ENCODE measurements at places on chromosomes 5 and 9.

DNA sequence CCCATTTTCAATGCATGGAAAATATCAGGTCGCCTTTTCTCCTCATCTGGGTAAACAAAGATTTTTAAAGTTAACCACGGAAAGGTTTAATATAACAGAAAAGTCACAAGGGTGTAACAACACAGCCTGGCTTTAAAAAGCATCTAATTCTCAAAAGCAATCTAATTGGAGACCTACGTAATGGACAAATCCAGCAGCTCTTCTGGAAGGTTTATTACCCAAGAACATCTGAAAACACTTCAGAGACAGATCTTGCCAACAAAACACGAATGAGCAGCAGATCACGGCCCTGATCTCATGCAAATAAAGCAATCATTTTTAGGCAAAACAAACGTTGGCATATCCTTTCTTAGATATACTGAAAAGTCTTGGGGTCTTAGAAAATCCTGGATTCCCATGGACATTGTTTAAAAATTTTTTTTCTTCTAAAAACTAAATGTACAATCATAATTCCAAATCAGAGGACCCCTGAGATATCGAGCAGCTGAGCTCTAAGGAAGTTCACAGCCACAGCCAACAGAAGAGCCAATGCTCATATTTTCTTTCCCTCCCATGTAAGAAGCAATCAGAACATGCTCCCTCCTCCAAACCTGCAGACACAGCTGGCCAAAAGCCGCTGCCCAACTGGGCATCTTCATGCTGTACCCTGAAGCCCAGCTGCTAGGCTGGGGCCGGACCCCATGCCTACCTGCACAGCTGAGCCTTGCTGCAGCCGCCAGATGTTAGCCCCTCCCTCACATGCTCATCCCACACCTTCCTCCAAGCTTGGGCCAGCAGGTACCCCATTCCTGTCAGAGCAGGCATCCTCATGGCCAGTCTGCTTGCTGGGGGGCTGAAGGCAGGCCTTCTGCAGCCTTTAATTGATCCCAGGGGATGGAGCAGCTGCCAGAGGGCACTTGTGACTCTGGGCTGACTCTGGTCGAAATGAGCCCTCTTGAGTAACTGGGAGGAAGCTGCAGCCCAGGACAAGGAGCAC, 11.2 kb downstream of the ANKS6 start:
- DNase-seq = no peak

- DNase-seq = peak; percentile 16
Observed at GRCh38 chr9:113602126-113603047, 138.9 kb downstream of the RGS3 start.

DNA sequence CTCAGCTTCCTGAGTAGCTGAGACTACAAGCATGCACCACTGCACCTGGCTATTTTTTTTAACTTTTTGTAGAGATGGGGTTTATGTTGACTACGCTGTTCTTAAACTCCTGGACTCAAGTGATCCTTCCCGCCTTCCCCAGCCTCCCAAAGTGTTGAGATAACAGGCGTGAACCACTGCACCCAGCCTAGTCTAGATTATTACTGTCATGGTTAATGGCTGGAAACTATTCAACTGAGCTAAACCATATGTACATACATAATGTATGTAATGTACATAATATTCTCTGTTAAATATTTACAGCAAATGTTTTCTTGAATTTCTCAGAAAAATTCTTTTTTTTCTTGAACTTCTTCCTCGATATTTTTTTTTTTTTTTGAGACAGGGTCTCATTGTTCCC, 21.3 kb downstream of the PPP2CA start:
- DNase-seq = no peak

GRCh38 chr5:105617436-105618215, 2053.1 kb downstream of the EFNA5 start:
- DNase-seq = no peak

DNA sequence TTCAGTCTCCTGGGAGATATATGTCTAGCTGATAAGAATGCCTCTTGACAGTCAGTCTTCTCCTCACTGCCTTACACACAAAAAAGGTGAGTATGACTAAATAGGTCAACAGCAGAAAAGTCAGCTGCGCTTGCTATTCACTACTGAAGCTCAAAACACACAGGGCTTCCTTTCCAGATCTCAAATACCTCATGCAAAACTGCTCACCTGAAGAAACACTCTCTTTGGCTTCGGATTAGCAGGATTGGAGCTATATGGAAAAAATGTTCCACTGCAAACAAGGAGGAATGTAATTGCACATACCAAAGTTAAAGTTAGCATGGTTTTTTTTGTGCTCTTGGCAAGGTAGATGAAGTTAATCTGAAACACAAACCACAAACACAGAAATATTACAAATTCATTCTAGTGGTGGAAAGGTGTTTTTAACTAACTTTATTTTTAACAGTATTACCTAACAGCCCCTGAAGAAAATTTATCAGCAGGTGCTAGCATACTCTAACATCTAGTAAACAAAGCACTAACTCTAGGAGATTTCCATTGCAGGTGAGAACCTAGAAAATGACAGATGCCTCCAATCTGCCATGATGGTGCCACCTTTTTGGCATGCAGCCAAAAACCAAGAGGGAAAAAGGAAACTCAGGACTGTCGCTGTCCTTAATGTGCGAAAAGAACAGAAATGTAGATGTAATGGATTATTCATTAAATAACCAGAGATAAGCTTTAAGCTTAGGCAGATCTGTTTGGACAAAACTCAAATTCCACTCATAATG, 31.8 kb downstream of the ERMP1 start:
- no peak for DNase-seq
